Upper lobe of right lung (tissue), 1 donor: ENCODE measurements at places on chromosomes 6 and 20. TPM values are rescaled to one million over a fixed set of nuclear protein-coding genes. Genes with fewer than 3 reads are reported as not detected.

GRCh38 chr20:24046888-24047287, 58.3 kb upstream of the GGTLC1 start:
- no peak for DNase-seq

GRCh38 chr6:155248008-155249001, 15.5 kb upstream of the CLDN20 start:
- peak; percentile 84 for DNase-seq

The MRPS18A gene
- total RNA-seq = 28.1 TPM

GRCh38 chr6:75926293-75927168, 145.9 kb downstream of the IMPG1 start:
- DNase-seq = no peak

The TNFRSF6B gene
- total RNA-seq = 14.4 TPM

DNA sequence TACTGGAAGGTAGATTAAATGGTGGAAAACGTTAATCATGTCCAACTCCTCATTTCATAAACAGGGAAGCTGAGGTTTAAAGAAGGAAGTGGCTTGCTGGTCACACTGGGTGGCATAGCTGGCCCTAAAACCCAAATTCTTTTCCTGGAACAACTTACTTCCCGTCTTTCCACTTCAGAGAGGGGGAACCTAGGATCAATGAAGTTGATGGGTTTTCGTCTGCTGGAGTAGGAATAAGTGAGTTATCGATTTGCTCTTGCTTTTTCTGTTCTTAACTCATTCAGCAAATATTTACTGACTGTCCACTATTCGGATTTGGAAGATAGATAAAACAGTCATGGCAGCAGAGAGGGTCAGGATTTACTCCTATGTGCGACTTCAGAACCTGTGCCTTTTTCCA, 1.2 kb upstream of the SYS1 start:
- DNase-seq = no peak

- DNase-seq = peak; percentile 79
Measured at GRCh38 chr6:4316867-4317400, 181.6 kb upstream of the ECI2 start.

DNA sequence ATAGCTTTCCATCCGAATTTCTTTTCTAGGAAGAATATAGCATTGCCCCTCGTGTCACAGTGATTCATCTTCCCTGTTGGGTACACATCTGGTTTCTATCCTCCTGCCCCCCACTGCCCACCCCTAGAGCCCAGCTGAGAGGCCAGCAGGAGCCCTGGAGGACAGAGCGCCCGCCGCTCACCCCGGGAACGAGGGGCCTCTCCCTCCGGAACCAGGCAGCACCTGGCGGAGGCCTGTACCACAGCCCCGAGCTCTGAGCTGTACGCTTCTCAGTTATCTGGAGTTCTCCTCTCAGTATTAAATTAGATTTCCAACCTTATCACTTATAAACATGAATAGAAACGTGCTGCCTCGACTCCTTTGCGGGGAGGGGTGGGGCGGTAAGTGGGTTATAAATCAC, 6.0 kb downstream of the ANKRD60 start:
- no peak for DNase-seq

The OR2J3 gene
- not detected for total RNA-seq

- peak; percentile 85 for DNase-seq
Measured at GRCh38 chr6:5995949-5996713, 10.6 kb downstream of the NRN1 start.

DNA sequence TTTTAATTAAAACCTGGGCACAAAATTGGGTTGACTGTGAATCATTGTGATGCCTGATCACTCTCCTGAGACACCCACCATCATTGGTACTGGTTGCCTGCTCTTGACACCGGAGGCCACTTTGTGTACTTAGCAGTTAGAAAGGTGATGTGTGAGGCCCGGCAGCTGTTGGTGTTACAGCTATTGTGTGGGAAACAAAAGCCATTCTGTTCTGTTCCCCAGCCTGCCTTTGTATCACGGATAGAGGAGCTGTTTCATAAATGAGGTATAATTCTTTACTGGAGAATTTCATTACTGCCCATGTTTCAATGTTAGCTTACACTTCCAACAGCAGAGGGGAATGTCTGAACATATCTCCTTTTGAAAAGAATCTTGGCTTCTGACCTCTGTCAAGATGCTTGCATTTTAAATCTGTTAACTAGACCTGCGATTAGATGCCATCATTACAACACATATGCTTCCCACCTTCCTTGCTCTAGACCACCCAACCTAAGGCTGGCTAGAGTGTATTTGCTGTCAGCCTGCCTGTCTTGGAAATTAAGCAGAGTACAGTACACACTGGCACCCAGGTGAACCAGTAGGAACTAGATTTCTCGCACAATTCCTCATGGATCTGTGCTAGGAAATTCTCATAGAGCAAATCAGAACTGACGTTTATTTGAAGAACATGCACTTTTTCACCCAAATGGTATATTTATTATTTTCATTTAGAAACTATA, 142.4 kb upstream of the INSM1 start:
- no peak for DNase-seq
